ENCODE measurements at places on chromosomes 3 and 15.

- H3K4me1 ChIP-seq: no peaks in the 10 kb centered on the region
- no peaks in the 10 kb centered on the region for H3K27me3 ChIP-seq
- DNase-seq: no peak
- H3K4me3 ChIP-seq: no peak overlapping the region
Observed at GRCh38 chr15:36415643-36416042, 163.8 kb upstream of the CDIN1 start.

GRCh38 chr3:65783117-65783516 is 255.6 kb downstream of the MAGI1 start:
- H3K27ac ChIP-seq: no peak overlapping the region
- H3K4me1 ChIP-seq: no peaks in the 10 kb centered on the region
- no peak for DNase-seq
- no peak overlapping the region for H3K4me3 ChIP-seq

- H3K27me3 ChIP-seq: no peaks in the 10 kb centered on the region
- peaks cover 32% of the 10 kb centered on the region for H3K36me3 ChIP-seq
- DNase-seq: no peak
- peaks cover 12% of the 10 kb centered on the region for H3K4me1 ChIP-seq
Observed at GRCh38 chr3:126954141-126954842, 28.6 kb upstream of the PLXNA1 start.

GRCh38 chr3:149371001-149371722 is 6.3 kb downstream of the TM4SF1 start:
- DNase-seq: no peak
- no peaks in the 10 kb centered on the region for H3K36me3 ChIP-seq
- H3K4me3 ChIP-seq: no peak overlapping the region

DNA sequence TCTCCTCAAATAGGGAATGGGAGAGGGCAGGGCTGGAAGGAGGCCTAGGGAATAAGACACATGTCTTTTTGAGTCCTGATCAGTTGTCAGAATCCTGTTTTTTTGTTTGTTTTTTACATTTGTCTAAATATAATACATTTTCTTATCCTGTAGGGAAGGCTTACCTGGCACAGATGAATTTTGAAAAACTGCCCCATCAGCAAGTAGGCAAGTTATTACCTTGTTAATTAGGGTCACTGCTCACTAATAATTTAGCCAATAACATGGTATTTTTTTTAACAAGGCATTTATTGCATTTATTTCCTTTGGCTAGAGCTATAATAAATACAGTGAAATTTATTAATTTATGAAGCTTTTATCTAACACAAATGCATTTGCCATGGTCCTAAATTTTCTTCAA is 423.2 kb upstream of the ONECUT1 start:
- no peaks in the 10 kb centered on the region for H3K4me1 ChIP-seq
- DNase-seq: no peak
- no peaks in the 10 kb centered on the region for H3K27me3 ChIP-seq
- no peak overlapping the region for H3K27ac ChIP-seq
- H3K36me3 ChIP-seq: no peaks in the 10 kb centered on the region

- no peaks in the 10 kb centered on the region for H3K36me3 ChIP-seq
- DNase-seq: no peak
- no peaks in the 10 kb centered on the region for H3K4me1 ChIP-seq
- no peaks in the 10 kb centered on the region for H3K27me3 ChIP-seq
- H3K27ac ChIP-seq: no peak overlapping the region
Observed at GRCh38 chr3:72120806-72121778, 336.1 kb upstream of the PROK2 start.

DNA sequence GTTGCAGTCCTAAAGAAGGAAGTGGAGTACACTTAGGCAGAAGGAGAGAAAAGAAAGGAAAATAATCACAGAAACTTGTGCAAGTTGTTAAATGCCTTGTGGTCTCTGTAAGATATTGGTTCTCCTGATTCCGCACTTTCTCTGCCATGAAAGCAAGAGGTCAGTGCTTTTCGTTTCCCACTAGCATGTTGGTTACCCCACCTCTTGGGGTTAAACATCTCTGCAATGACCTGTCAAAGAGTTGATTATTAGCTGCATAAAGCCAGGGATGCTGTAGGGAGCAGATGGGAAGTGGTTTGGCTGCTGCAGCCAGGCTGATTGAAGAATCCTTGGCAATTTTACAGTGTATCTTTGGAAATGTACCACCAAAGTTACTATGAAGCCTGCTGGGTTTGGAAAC is 33.3 kb downstream of the ZNF609 start:
- DNase-seq: no peak
- no peak overlapping the region for H3K27ac ChIP-seq
- H3K36me3 ChIP-seq: peaks cover 2% of the 10 kb centered on the region
- no peak overlapping the region for H3K4me3 ChIP-seq

GRCh38 chr15:28961391-28961790 is 75.6 kb downstream of the APBA2 start:
- DNase-seq: no peak
- peaks cover 7% of the 10 kb centered on the region for H3K36me3 ChIP-seq
- H3K4me1 ChIP-seq: no peaks in the 10 kb centered on the region
- no peak overlapping the region for H3K27ac ChIP-seq
- H3K4me3 ChIP-seq: no peak overlapping the region
- H3K27me3 ChIP-seq: no peaks in the 10 kb centered on the region

DNA sequence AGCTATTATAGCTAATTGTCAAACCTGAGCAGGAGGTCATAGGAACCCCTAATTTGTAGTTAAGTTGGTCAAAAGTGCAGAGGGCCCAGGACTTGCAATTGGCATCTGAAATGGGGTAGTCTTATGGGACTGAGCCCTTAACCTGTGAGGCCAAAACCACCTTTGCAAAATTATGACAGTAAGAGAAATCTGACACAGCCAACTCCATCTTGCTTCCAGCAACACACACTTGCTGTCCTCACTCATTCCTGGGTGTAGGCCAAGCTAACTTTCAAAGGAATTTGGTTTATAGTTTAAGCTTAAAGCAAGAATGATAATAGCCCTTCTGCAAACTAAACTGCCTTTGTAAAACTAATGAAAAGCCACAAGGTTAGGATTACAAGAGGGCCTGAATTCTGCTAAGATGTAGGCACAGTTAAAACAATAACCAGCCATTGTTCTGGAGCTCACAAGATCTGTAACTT is 57.6 kb upstream of the FRMD4B start:
- H3K36me3 ChIP-seq: no peaks in the 10 kb centered on the region
- no peak overlapping the region for H3K4me3 ChIP-seq
- peaks cover 5% of the 10 kb centered on the region for H3K4me1 ChIP-seq
- DNase-seq: no peak
- no peaks in the 10 kb centered on the region for H3K27me3 ChIP-seq
- H3K27ac ChIP-seq: no peak overlapping the region

GRCh38 chr15:40032125-40032839 is 6.7 kb downstream of the SRP14 start:
- H3K4me3 ChIP-seq: no peak overlapping the region
- H3K27ac ChIP-seq: no peak overlapping the region
- DNase-seq: no peak
- H3K27me3 ChIP-seq: no peaks in the 10 kb centered on the region

- no peak overlapping the region for H3K4me3 ChIP-seq
- H3K36me3 ChIP-seq: no peaks in the 10 kb centered on the region
- H3K27ac ChIP-seq: no peak overlapping the region
- DNase-seq: no peak
- no peaks in the 10 kb centered on the region for H3K27me3 ChIP-seq
Observed at GRCh38 chr3:64295594-64295993, 70.3 kb upstream of the PRICKLE2 start.

- no peak overlapping the region for H3K27ac ChIP-seq
- no peaks in the 10 kb centered on the region for H3K27me3 ChIP-seq
- H3K4me3 ChIP-seq: no peak overlapping the region
Observed at GRCh38 chr3:59677747-59678702, 628.2 kb upstream of the CFAP20DC start.

- no peaks in the 10 kb centered on the region for H3K4me1 ChIP-seq
- H3K27ac ChIP-seq: no peak overlapping the region
- H3K4me3 ChIP-seq: no peak overlapping the region
- no peaks in the 10 kb centered on the region for H3K36me3 ChIP-seq
Observed at GRCh38 chr3:97181704-97182103, 367.3 kb downstream of the EPHA6 start.

DNA sequence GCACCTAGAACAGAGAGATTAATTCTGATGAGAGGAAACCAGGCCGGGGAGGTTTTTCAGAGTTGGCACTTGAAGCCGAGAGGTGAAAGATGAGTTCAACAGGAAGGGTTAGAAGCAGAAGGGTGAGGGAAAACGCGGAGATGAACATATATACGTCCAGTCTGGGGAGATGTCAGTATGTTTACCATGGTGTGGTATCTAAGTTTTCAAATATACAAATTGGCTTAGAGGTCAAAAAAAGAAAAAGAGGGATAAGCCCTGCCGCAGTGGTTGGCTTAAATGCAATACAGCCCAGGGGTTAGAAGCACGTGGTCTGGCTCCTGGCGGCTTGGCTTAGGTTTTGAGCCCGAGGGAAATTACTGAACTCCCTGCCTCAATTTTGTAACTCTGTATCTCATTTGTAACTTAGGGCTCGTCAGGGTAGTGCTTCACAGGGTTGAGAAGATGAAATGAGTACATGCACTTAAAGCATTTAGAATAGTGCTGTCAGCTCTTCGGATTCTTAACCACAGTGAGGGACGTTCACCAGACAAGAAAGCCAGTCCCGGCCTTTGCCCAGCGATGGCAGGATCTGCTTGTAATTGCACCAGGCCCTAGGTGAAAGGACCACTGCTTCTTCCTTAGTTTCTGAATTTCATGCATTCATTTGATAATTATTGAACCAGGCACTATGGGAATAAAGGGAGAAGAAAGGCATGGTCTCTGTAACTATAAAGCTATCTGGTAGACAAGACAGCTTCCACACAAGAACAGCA is 6.4 kb downstream of the HES1 start:
- peaks cover 30% of the 10 kb centered on the region for H3K27me3 ChIP-seq
- no peak overlapping the region for H3K4me3 ChIP-seq
- no peak for DNase-seq
- H3K36me3 ChIP-seq: peaks cover 7% of the 10 kb centered on the region

DNA sequence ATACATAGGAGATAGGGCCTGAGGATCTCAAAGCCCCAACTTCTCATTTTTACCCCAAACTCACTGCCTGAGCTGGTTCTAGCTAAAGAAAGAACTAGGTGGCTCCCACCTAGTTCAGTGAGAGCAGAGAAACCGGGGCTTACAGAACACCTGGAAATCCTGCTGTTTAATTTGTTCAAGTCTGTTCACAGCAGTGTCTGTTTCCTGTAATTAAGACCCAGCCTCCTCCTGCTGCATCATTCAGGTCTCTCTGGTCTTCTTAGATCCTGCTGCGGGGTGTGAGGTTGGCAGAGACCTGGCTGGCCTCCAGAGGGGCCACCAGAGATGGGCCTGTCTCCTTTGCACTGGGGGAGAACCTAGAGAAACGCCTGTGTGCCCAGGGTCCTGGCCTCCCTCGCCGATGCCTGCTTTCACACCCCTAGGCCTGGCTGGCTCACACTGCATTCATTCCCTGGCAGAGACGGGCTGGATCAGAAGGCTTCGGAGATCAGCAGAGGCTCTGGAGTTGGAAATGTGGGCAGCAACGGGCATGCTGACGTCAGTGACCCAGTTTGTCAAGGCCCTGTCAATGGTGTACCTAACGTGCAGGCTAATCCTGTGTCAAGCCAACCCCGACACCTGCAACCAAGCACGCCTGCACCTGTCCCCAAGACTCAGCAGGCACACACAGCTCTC is 4.9 kb upstream of the CHRNA3 start:
- H3K4me3 ChIP-seq: no peak overlapping the region
- no peak for DNase-seq
- no peaks in the 10 kb centered on the region for H3K36me3 ChIP-seq
- peaks cover 19% of the 10 kb centered on the region for H3K27me3 ChIP-seq

DNA sequence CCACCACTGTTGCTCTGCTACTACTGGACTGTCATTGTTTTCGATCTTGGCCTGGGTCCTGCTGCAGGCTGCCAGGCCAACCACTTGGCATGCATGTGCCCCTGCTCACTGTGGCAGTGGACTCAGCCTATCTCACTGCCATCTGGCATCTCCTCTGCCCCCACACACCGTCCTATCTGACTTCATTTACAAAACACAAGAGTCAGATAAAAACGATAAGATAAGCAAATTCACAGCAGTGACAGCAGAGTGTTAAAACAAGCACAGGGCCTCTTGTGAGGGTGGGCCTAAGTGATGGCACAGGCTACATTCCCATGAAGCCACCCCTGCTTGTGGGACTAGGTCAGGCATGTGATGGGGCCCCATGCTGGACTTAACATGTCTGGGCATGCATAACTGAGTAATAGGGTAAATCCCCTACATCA is 68.1 kb downstream of the CRYGS start:
- DNase-seq: no peak
- no peaks in the 10 kb centered on the region for H3K36me3 ChIP-seq
- peaks cover 11% of the 10 kb centered on the region for H3K4me1 ChIP-seq
- no peak overlapping the region for H3K4me3 ChIP-seq
- H3K27ac ChIP-seq: no peak overlapping the region

GRCh38 chr3:45002720-45003119 is 23.4 kb upstream of the CLEC3B start:
- DNase-seq: no peak
- no peaks in the 10 kb centered on the region for H3K4me1 ChIP-seq
- H3K27me3 ChIP-seq: no peaks in the 10 kb centered on the region

DNA sequence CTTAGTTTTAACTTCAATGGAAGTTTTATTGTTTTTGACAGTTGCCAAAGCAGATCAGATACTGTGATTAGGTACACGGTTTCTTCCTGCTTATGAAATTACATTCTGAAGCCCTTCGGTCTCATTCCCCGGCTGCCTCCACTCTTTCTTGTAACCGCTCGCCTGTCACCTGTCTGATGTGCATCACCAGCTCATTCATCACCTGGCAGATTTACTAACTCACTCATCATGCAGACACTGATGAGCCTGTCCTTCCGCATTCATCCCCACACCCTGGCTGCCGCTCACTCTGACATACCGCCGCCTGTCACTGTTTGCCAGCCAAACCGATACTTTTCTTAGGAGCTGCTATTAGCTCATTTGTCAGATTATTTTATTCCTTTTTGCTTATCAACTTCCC is 82.8 kb upstream of the NSMCE3 start:
- no peaks in the 10 kb centered on the region for H3K27me3 ChIP-seq
- peaks cover 4% of the 10 kb centered on the region for H3K4me1 ChIP-seq
- no peaks in the 10 kb centered on the region for H3K36me3 ChIP-seq
- no peak overlapping the region for H3K27ac ChIP-seq
- no peak for DNase-seq
- no peak overlapping the region for H3K4me3 ChIP-seq

GRCh38 chr3:42850263-42850662 is 25.4 kb downstream of the CYP8B1 start:
- H3K36me3 ChIP-seq: no peaks in the 10 kb centered on the region
- no peaks in the 10 kb centered on the region for H3K27me3 ChIP-seq
- no peak overlapping the region for H3K4me3 ChIP-seq
- no peak for DNase-seq
- no peaks in the 10 kb centered on the region for H3K4me1 ChIP-seq

DNA sequence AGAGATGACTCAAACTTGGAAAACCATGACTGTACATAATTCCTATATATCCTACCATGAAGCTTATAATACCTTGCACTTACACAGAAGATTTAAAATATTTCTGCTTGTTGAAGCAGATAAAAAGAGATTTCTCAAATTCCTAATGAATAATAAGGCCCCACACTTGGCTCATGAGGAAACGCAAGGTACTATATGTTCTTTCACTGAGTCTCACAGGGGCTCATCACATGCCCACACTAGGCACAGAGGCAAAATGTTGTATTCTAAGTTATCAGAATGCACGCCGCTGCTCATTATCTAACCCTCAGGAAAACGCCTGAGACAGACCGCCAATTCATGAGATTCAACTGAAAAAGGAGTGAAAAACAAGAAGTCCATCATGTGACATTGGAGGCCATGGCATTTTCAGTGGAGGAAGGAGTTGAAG is 5.6 kb downstream of the MYO1E start:
- no peak for DNase-seq
- H3K4me1 ChIP-seq: peaks cover 6% of the 10 kb centered on the region
- H3K4me3 ChIP-seq: no peak overlapping the region
- no peak overlapping the region for H3K27ac ChIP-seq
